ENCODE measurements at places on chromosomes 2 and 18.

DNA sequence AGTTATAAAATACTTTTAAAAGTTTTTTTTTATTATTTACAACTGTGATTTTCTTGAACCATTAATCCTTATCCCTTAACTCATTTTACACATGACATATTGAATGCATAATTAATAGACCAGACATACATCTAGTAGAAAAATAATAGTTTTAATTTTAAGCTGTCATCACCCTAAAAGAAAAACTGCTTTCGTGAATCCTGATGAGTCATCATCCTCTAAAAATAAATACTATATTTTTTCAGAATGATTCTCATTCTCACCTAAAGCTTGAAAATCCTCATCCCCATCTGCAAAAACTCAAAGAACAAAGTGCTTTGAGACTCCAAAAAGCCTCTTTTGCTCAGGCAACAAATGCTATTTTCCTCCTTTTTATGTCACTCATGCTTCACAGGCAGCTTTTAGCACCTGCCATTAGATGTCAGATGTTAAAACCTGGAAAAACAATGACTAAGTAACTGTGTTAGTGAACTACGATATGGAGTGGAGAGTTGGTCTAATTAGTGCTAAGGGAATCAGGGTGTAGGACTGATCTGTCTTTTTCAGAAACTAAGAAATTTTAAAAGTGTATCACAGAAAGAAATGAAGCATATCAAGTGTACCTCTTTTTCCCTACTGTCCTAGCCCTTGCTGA lies 297.6 kb downstream of the TMX3 start:
- no peak for DNase-seq

GRCh38 chr2:174617120-174617519 lies 19.5 kb upstream of the WIPF1 start:
- no peak for DNase-seq

DNA sequence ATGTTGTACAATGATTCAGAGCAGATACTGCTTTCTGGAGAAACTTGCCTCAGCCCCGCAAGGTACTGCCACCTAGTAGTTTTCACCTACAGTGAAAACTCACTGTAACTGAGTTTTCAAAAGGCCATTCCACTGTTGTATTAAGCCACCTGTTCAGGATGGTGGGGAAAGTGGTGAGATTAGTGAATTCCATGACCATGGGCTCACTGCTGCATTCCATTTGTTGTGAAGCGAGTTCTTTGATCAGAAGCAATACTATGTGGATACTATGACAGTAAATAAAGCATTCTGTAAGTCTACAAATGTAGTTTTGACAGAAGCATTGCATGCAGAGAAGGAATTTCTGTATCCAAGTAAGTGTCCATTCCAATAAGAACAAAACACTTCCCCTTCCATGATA lies 113.6 kb downstream of the LAMA3 start:
- DNase-seq: no peak

GRCh38 chr2:155846259-155846658 lies 486.3 kb downstream of the NR4A2 start:
- no peak for DNase-seq

DNA sequence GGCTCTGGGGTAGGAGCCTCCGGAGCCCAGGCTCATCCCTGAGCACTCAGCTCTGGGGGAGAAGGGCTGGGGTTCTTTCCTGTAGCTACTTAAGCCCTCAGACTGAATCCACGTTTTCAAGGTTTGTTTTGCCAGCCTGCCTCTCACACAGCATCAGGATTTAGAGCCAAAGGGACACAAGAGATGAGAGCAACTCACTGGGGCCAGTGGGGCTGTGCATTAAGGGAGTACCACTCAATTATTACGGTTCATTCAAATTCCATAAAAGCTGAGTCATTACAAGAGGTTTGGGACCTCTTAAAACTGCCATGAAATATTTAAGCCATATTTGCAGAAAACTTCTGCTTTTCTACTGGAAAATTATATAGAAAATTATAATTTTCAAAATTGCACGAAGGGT lies 17.1 kb upstream of the SNED1 start:
- no peak for DNase-seq
